AG09319 (cell line): ENCODE measurements at places on chromosomes 2 and 18.

GRCh38 chr2:124320051-124320688 is 295.1 kb downstream of the CNTNAP5 start:
- no peak for DNase-seq

- no peak for DNase-seq
These were observed 515 bp downstream of the TSHZ1 start for GRCh38 chr18:75211002-75211621.

DNA sequence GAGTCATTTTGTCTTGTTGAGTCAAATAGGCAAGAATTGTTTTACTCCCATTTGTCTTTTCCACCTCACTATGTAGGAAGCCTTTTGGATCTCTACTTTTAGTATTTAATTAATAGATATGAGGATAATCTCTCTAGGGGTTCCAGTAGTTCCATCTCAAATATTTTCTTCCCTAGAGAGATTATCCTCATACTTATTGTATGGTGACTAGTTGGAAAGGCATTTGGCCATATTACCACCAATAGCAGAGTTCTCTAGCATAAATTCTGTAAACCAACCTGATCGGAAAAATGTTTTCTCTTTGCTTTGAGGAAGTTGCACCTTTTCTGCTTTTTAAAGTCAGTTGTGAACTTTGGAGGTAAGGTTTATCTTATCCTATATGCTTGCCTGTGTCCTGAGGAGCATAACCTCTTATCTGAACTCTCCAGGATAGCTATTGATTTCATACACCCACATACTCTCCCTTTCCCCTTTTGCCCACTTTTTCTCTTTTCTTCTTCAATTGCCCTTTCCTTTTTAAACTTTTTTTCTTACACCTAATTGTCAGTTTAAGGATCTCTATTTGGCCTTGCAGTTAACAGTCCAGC is 100.8 kb downstream of the GALNT1 start:
- DNase-seq = no peak

DNA sequence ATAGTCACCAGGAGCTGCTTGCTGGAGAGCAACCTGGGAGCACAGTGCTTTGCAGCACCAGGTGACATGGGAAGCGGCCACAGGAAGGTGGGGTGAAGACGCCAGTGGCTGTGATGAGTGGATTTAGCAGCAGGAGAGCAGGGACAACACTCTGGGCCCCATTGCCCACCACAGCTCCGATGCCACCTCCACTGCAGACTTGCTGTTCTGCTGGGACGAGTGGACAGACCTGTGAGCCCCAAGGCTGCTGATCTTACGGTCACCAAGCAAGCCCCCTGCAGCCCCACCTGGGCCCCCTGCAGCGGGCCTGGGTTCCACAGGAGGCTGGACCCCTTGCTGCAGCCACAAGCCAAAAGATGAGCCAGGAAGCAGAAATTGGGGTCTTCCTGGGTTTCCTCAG is 73.7 kb downstream of the CTIF start:
- no peak for DNase-seq

- DNase-seq = no peak
These were observed 531.9 kb downstream of the XIRP2 start for GRCh38 chr2:167420211-167420610.

DNA sequence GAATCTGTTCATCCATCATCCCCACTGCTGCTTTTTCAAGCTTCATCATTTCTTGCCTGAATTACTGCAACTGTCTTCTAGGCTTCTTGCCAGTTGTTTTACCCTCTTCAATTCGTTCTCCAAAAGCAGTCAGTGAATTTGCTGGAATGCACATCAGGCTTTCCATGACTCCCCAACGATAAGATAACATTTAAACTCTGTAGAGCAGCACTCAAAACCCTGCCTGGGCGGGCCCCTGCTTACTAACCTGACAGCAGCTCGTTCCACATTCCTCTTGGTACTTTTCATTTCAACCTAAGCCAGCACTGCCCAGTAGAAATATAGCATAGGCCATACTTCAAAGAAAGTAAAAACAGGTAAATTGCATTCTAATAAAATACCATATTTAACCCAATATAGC is 342.9 kb downstream of the SUCLG1 start:
- no peak for DNase-seq
